ENCODE measurements at places on chromosomes 6 and 20. TPM values are rescaled to one million over a fixed set of nuclear protein-coding genes. Genes with fewer than 3 reads are reported as not detected.

GRCh38 chr6:41278699-41279405 lies 7.6 kb downstream of the TREM1 start:
- peak; percentile 76 for DNase-seq

- no peak for DNase-seq
These were observed 48.4 kb downstream of the RIOK1 start for GRCh38 chr6:7438011-7438410.

GRCh38 chr6:38212579-38212978 lies 393.1 kb downstream of the ZFAND3 start:
- no peak for DNase-seq

- DNase-seq: no peak
These were observed 27.6 kb upstream of the PI16 start for GRCh38 chr6:36926708-36927513.

GRCh38 chr6:90233994-90234393 lies 62.6 kb downstream of the BACH2 start:
- DNase-seq: peak; percentile 90

- no peak for DNase-seq
These were observed 18.5 kb downstream of the CHD6 start for GRCh38 chr20:41599699-41600104.

DNA sequence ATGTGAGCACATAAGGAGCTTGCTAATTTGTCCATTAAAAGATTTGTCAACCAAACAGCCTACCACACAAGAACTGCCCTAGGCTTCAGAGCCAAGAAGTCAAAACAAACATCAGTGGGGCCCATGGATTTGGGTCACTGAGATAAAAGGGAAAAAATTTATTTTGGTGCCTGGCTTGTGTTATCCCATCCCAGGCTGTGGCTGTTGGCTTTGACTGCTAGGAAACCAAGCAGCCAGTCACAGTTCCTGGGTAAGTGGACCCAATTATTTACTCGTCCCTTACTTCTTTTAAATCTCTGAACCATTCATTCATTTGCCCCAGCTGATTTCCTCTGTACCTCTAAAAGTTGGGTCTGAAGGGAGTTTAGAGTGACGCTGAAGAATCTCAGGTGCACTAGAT lies 41.3 kb downstream of the EDN1 start:
- DNase-seq: no peak

DNA sequence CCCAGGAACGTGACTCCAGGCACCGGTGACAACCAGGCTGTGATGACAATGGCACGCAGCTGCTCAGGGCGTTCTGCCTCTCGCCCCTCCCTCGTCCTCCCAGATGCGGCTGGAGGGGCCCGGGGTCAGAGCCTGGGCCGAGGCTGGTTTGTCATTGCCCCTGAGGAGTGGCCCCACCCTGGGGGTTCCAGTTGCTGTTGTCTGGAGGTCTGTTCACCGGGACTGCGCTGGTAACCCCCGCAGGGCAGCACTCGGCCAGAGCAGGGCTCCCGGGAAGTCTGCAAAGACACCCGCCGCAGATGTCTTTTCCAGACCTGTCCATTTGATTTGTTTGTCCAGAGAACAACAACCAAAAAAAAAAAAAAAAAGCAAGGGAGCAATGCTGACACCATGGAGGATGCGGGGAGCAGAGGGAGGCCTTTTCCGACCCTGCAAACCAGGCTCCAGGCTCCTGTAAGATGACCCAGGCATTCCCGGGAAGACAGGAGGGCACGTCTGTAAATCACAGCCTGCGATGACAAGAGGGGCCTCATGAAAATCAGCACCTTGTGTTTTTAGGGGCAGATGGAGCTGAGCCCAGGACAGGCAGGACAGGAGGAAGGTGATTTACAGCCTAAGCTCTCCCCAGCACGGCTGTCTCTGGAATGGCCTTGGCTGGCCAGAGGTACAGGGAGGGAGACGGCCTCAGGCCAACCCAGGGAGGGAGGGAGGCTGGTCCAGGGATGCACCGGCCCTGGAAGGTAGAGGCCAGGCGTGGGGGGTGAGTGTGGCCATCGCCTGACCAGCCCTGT lies 189.3 kb downstream of the ERMARD start:
- no peak for DNase-seq

- no peak for DNase-seq
These were observed 529.0 kb downstream of the TBC1D32 start for GRCh38 chr6:120805276-120805675.

DNA sequence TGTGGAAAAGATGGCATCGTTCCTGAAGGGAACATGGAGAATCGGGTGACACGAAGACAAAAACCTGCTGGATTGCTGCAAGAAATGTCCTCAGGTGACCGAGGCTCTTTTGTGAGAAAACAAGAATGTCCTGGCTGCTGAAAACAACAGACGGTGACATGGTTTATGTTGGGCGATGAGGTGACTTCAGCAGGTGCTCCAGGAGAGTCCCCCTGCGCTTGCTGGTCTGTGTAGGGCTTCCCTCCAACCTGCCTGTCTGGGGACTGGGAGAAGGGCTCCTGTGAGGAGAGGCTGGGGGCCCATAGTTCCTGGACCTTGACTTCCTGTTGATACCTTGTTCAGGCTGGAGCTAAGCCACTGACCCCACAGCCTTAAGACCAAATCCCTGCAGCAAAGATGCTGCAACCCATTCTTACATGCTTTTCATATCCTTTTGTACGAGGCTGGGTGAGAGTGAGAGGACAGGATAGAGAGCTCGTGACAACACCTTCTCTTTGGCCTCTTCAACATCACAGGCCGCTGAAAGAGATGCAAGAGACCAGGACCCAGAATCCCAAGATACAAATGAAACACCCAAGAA lies 134.8 kb downstream of the CD83 start:
- DNase-seq: no peak

DNA sequence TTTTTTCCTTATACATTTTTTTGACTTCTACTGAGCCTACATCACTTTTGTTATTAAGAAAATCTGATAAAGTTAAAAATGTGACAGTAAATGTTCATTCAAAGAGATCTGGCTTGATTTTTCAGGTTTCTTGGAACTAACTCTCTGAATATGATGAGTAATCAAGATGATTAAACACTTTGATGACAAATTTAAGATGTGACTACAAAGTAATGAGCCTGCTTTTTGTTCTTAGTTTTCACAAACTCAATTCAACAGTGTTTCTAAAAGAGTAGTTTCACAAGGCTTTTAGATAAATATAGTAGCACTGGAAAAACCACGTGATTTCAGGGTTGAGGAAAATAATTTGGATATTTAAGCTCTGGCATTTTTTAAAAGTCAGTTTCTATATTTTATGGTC lies 37.9 kb upstream of the HDDC2 start:
- DNase-seq: no peak

GRCh38 chr20:25014816-25015215 lies 22.3 kb upstream of the APMAP start:
- DNase-seq: no peak

DNA sequence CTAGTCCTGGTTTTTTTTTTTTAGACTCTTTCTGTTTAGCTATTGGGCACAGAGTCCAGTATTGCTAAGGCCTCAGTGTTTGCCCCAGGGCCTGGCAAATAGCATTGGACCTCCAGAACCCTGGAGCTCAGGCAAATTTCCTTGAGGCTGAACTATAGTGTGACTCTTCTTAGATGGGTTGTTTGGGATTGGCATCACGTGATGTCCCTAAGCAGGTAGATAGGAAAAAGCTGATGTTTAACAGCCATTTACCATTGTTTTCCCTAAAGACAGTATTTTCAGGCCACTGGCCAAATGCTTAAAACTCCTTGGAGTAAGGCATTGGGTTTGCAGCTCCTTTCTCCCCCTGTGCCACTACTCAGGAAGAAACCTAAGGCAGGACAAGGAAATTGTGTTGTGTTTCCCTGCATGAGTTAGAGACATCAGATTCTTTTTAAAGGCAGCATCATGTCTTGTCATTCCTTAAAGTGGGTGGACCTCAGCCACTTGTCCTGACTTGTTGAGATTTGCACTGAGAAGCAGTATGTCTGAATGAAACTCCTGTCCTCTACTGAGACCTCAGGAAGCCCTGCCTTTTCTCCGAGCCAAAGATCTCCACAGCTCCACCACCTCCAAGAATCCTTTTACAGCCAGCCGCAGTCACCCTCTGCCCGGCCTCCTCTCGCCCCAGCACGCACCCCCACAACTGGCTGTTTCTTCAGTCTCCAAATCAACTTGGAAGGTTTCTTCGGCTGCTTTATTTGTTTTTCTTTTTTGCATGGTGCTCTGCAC lies 46.2 kb upstream of the RNF144B start:
- DNase-seq: no peak

GRCh38 chr6:108699290-108700041 lies 138.7 kb downstream of the FOXO3 start:
- no peak for DNase-seq

- no peak for DNase-seq
These were observed 368.4 kb upstream of the MAN1A1 start for GRCh38 chr6:119717942-119718341.

DNA sequence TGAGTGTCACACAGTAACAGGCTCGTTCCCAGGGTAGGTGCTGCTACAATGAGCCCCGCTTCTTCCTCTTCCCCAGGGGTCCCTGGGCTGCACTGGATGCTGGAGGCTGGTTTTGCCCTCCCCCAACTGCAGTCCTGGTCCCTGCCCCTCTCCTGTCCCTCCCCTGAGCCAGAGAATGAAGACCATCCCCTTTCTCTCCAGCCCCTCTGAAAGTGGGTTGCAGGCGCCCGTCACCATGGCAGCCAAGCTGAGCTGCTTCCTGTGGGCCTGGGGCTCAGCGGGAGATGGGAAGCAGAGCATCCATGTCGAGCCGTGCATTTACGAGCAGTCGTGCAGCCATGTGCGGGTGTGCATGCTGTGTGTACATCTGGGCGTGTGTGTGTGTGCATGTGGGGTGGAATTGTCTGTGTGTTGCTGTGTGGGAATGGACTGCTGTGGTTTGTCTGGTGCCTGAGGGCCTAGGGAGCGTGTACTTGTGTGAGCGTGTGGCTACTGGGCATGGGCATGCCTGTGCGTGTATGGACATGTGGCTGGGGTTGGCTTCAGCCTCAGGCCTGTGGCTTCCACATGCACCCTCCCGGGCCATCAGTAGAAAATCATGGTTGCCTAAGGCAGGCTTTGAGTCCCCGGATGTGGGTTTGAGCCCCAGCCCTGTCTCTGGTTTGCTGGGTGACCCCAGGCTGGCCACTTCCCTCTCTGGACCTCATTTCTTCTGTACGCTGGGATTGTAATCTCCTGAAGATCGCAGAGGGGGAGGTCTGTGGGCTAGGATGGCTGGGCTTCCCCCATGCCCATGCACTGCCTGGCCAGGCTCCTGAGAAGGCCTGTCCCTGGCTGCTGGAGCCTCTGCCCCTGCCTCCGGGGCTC lies 48.8 kb downstream of the SRC start:
- no peak for DNase-seq

GRCh38 chr20:17934141-17934862 lies 34.3 kb downstream of the SNX5 start:
- no peak for DNase-seq

- DNase-seq: no peak
These were observed 95.7 kb downstream of the SMLR1 start for GRCh38 chr6:130922922-130923321.

DNA sequence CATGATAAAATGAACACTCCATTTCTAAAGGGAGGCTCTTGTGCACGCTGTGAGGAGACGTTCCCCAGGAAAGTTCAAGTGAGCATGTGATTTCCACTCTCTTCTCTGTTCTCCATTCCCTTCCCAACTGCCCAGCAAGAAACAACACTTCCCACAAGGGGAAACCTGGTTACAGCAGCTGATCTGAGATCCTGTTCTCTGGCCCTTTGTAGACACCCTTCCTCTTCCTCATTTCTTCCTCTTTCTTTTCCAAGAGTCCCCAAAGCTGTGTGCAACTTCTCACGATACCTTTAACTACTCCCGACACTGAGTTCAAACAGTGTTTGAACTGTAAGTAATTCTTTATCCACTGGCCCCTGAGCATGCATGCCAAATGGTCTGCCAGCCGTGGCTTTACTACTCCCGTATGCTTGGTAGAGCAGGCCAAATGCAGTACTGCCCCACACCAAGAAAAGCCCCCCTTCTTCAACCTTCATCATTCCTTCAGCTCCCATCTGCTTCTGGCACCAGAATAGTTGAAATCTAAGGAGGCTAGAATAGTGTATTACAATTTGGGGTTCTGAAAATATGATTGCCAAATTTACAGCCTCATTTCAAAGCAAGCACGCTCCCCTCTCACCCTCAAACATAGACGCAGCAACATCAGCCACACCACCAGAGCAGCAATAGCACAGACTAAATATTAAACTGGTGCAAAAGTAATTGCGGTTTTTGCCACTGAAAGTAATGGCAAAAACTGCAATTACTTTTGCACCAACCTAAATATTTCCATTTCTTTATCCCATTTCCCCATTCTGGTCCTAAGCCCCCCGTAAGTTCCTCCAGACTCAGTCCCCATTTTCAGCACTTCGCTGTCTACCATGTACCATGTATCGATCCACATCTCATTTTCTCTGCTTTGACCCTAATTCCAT lies 4.3 kb downstream of the HLA-DMB start:
- DNase-seq: no peak

GRCh38 chr6:117906507-117906957 lies 532 bp upstream of the SLC35F1 start:
- no peak for DNase-seq

DNA sequence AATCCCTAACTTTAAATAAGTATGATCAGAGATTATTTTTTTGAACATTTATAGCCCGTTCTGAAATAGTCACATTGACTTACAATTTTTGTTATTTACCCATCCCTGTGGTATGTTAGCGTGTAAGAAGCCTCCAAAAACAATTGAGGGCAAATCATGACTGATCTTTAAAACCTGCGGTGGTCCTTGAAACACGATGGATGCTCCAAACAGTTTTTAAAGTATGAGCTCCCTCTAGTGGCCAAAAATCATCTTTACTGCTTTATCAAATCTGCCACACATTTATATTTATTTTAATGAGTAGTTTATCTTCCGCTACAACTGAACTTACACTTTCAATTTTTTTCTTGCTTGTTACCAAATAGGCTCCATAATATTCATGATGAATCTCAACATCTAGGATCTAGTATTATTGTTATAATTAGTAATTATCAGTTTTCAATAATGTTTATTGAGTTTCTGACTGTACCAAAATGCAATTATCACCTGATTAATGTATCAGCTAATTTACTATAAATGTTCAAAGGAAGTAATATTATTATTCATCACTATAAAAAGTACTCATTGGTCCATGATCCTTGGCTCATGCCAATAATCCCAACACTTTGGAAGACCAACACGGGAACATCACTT lies 52.2 kb downstream of the MARCKS start:
- DNase-seq: peak; percentile 20

DNA sequence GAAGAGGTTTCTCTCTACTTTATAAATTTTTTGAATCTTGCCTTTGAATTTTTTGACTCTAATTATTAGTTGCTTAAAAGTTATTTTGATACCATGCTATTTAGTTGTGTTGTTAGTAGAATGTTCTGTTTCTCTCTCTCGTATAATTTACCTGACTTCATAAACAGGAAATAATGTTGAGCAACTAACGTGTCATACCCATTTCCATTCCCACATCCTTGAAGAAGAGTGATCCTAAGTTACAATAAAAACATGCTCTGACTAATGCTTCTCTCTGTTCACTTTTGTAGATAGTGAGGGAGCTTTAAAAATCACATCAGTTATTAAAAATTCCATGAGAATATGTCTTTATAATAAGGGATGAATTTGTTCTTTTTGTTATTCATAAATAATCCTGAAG lies 69.7 kb downstream of the SAMD5 start:
- no peak for DNase-seq

The C20orf141 gene
- not detected for total RNA-seq

The GPSM3 gene
- 274 TPM for total RNA-seq

The CTCFL gene
- not detected for total RNA-seq

The FRS3 gene
- 4.6 TPM for total RNA-seq

The KCNB1 gene
- total RNA-seq: not detected

The SLC22A1 gene
- total RNA-seq: 0.67 TPM

The SEMG1 gene
- total RNA-seq: not detected

The ECT2L gene
- not detected for total RNA-seq

The STMND1 gene
- total RNA-seq: not detected

The LBP gene
- total RNA-seq: not detected
